ENCODE measurements at places on chromosomes 12 and 14.

- peaks cover 4% of the 10 kb centered on the region for H3K4me1 ChIP-seq
- DNase-seq: no peak
- no peak overlapping the region for H3K27ac ChIP-seq
- H3K4me3 ChIP-seq: no peak overlapping the region
- no peaks in the 10 kb centered on the region for H3K27me3 ChIP-seq
Measured at GRCh38 chr14:98928418-98928817, 343.6 kb downstream of the BCL11B start.

GRCh38 chr12:66275040-66275439 is 27.3 kb upstream of the HELB start:
- no peak overlapping the region for H3K27ac ChIP-seq
- H3K4me1 ChIP-seq: no peaks in the 10 kb centered on the region

DNA sequence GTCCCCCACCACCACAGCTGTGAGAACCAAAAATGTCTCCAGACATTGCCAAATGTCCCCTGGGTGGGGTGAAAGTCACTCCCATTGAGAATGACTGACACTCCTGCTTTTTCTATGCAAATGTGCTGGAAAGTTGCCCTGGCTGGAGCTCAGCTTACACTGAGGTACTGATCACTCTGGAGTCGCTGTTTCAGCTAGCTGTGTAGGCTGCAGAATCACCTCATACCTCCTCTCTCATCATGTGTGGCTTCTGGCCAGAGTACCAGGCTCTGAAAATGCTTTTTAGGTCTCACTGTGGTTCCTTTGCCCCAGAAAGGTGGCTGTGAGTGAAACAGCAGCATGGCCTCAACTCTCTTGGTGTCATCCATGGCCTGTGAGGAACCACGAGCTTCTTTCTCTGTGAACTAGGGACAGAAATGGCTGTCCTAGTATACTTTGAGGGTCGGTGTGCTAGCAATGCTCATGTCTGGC is 414.4 kb downstream of the DPF3 start:
- H3K4me3 ChIP-seq: no peak overlapping the region
- H3K4me1 ChIP-seq: no peaks in the 10 kb centered on the region
- no peaks in the 10 kb centered on the region for H3K27me3 ChIP-seq
- H3K36me3 ChIP-seq: no peaks in the 10 kb centered on the region
- no peak for DNase-seq

DNA sequence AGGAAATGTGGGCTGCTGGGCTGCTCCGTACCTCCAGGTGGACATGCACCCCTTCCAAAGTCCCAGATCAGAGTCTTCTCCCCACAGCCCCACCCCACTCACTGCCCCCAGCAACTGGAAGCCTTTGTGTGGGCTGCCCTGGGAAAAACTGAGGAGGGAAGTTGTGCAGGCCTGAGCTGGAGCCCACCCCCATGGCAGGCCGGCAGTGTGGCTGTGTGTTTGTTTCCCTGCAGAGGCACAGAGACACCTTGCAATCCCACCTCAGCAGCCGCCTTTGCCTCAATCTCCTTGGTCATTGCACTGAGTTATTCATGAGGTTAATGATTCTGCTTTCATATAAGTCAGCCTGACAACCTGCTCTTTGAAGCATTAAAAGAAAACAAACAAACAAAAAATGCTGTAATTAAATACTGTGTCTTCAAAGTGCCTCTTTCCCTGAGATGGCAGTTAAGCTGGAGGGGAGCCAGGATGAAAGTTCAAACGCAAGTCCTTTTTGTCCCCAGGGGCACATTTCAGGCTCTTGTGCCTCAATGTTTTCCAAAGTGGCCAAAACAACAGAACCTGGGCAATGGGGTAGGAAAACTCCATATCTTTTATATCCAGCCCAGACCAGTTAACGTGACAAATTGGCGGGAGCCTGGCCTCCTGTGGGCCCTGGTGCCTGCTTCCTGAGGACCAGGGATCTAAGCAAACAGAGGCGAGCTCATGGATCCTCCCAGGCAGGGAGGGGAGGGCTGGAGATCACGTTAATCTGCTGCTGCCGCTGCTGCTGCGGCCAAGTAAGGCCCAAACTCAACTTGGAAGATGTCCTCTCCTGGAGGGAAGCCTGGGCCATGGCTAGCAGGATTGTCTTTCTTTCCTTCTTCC is 51.9 kb upstream of the TSPAN11 start:
- H3K36me3 ChIP-seq: no peaks in the 10 kb centered on the region
- no peak for DNase-seq
- H3K4me3 ChIP-seq: no peak overlapping the region
- H3K27ac ChIP-seq: no peak overlapping the region

DNA sequence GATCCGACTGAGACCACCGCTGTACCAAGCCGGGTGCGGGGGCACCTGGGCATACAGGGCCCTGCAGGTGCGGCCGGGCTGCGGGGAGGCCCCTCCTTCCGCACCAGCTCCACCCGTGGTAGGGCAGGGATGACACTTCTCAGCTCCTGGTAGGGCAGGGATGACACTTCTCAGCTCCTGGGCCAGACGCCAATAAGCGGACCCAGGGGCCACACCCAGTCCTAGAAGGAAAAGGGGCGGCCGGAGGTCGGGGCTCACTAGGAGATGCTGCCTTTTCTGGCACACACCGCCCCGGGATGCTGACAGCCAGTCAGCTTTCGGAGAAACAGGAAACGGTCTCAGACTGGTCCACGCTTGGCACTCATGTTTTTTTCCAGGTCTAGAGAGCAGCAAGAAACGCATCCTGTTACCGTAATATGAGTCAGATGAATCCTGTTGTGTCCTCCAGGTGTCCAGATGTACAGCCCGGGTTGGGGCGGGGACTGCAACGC is 34.8 kb downstream of the NFKBIA start:
- no peak for DNase-seq
- no peak overlapping the region for H3K27ac ChIP-seq
- no peak overlapping the region for H3K4me3 ChIP-seq
- H3K4me1 ChIP-seq: peaks cover 35% of the 10 kb centered on the region

DNA sequence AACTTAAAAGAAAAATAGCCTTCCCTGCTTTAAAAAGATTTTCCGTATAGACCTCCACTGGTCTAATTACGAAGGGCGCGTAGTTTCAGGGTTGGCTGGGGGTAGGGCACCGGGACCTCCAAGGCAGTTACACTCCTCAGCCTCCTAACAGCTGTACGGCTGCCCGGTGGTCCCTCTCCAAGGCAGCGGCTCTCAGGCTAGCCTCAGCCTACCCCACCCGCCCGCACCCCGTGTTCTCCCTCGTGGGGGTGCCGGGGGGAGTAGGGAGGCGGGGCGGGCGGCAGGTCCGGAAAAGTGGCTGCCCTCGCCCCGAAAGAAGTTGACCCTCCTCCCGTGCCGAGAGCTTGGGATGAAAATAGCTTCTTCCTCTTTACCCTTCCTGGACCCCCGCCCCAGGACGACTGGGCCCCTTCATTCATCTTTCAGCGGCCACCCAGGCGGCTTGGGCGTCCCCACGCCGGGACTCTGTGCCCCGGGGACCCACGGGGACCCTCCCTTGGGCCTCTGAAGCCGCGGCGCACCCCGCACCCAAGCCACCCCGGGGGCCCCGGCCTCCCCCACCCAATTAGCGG is 991 bp upstream of the RCOR1 start:
- H3K27me3 ChIP-seq: no peaks in the 10 kb centered on the region
- H3K27ac ChIP-seq: peak overlapping the region; percentile 94
- DNase-seq: peak; percentile 28
- peaks cover 11% of the 10 kb centered on the region for H3K36me3 ChIP-seq

GRCh38 chr12:49643961-49644619 is 20.7 kb downstream of the PRPF40B start:
- H3K36me3 ChIP-seq: no peaks in the 10 kb centered on the region
- no peaks in the 10 kb centered on the region for H3K4me1 ChIP-seq
- H3K27ac ChIP-seq: no peak overlapping the region
- DNase-seq: no peak
- no peaks in the 10 kb centered on the region for H3K27me3 ChIP-seq

GRCh38 chr12:89231686-89232085 is 120.6 kb downstream of the DUSP6 start:
- H3K36me3 ChIP-seq: no peaks in the 10 kb centered on the region
- no peaks in the 10 kb centered on the region for H3K4me1 ChIP-seq
- no peak overlapping the region for H3K27ac ChIP-seq
- H3K27me3 ChIP-seq: no peaks in the 10 kb centered on the region
- no peak for DNase-seq

Data from small intestine (tissue), 16 donors.